ENCODE measurements at places on chromosomes 12 and 14.

DNA sequence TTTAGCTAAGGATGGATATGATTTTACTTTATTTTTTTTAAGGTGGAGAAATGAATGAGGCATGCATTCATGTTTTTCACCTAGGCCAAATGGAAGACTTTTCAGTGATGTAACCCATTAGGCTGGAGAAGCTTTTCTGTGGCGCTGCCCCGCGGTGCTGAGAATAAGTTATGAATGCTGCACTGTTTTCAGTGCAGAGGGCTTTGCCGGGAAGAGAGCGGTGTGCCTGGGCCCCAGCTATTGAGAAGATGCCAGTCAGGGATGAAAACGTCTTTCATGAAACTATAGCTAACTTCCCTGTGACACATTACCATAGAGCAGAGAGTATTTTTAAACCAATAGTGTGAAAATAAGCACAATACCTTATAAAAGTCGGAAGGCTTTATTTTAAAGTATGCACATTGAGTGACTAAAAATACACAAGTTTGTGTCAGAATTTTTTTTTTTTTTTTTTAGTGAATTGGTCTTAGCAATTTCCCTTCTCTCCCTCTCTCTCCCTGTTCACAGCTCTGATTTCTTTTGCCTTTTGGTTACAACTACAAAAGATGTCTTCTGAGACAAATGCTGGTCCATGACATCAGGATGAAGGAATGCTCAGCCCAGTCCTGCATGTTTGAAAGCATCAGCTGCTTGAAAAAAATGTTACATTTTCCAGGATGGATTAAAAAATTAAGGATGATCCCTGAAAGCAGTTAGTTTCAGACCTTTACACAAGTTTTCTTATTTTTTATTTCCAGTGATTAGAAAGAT lies 48.3 kb downstream of the NPAS3 start:
- DNase-seq, result no peak

DNA sequence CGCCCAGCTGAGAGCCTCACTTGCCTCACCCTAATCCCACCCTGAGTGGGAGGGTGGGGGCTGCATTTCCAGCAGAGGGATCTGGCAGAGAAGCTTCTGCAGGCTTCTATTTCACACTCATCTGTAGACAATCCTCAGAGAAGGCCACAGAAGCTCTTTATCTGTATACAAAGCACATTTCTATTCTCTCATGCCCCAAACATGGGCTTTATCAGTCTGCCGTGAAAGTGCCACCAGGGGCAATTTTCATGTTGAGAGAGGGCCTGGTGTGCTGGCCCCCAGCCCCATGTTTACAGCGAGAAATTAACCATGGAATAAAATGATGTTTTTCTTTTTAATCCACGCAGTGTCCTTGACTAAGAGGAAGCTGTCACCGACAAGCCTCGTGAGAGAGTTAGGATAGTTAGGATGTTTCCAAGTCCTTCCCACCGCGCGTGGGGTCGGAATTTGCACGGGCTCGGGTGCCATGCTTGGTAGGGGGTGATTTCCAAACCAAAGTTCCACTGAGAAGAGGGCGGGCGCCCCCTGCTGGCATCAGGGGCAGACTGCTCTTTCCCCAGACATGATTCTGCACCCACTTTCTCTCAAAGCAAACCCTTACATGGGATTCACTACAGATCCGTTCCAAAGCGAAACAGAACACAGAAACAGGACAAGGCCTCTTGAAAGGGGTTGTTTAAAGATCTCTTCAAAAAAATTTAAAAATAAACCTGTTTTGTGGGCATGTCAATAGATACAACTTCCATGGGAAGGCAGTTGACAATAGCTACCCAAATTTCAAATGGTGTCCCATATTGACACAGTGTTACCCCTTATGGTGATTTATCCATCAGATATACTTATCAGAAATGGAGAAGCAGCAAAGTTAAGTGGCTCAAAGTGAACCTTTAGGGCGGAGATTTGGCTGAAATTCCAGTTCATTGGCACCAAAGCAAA lies 19.4 kb downstream of the BDKRB1 start:
- DNase-seq, result peak; percentile 76

DNA sequence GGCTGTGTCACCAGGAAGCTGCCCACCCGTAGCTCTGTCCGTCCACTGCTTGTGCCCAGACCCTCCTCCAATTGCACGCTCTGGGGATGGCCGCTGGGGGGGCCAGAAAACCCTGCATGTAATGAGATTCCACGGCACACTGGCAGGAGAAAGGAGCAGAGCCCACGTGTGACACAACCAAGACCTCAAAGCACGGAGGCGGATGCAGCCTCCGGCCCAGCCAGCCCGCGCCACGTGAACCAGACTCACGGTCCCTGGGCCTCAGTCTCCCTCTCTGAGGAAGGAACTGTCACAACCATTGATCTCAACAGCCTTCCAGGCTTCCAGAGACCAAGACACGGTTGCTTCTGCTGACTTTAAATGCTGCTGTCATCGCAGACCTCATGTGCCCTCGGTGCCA lies 14.4 kb downstream of the ANHX start:
- DNase-seq, result no peak

- no peak for DNase-seq
Observed at GRCh38 chr12:120252071-120252906, 13.2 kb downstream of the PXN start.

- no peak for DNase-seq
Observed at GRCh38 chr14:49313108-49313507, 273.1 kb downstream of the RPS29 start.

DNA sequence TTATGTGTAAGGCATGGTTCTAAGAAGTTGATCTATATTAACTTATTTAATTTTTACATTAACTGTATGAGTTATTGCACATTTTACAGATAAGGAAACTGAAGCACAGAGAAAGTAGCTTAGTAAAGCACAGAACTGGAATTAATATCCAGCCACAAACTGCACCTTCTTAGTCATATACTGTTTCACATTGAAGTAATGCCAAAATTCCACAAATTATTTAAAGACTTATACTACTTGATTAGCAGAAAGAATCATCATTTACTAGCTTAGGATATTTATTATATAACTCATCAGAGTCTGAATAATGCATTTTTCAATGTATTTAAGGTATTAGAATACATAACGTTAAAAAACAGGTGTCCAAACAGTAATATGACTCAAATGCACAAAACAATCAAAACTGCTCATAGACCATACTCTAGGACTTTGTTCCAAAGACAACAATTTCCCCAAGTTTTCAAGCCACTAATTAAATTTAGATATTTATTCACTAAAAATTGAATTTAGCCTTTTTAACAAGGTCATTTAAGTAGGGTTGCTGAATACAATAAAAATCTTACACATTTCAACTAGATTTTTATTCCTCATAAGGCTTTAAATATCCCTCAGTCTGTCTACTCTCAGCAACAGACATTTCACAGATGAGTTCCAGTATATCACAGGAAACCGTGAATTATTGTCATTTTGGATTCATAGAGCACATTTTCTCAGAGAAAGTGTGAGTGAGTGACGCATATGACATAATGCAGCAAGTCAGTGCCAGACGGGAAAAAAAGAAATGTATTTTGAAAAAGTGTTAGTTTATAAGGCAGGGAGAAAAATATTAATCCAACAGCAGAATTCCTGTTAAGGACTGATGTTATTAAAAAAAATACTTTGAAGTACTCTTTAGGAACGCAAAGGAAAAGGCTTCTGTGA lies 782.5 kb downstream of the TMTC2 start:
- DNase-seq, result no peak

- no peak for DNase-seq
Observed at GRCh38 chr12:86774841-86775388, 518.7 kb upstream of the MGAT4C start.

GRCh38 chr12:81944886-81945285 lies 185.7 kb upstream of the PPFIA2 start:
- DNase-seq, result no peak

- DNase-seq, result no peak
Observed at GRCh38 chr14:86790408-86791364, 1202.3 kb downstream of the GALC start.

GRCh38 chr14:81446279-81447007 lies 46.3 kb upstream of the STON2 start:
- DNase-seq, result no peak

GRCh38 chr12:76201316-76201715 lies 116.8 kb upstream of the NAP1L1 start:
- no peak for DNase-seq

Measured in WERI-Rb-1 (cell line).